NCI-H1092 treated with DMSO at 0.1 percent for 48 hours (cell line): ENCODE measurements at places on chromosomes 2 and 18.

- no peak for DNase-seq
These were observed 65.5 kb upstream of the GPC1 start for GRCh38 chr2:240369801-240370585.

- DNase-seq = no peak
These were observed 45.8 kb downstream of the NEMP2 start for GRCh38 chr2:190488516-190489233.

- no peak for DNase-seq
These were observed 32.4 kb upstream of the ITPRID2 start for GRCh38 chr2:181859123-181859522.

DNA sequence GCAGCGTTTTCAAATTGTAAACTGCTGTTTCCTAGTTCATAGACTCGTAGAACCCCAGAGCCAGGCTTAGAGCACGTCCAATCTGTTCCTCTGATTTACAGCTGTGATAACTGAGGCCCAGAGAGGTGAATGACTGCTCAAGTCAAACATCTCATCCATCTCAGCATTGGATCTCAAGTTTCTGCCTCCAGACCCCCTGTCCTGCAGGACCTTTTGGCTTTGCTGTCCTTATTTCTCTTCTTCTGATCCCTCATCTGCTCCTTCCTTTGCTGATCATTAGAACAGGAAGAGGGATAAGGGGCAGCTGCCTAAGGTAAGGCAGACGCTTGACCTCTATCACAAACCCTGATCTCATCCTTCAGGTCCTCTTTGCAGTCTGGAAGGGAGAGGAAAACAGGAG lies 58.5 kb upstream of the CREB1 start:
- no peak for DNase-seq

DNA sequence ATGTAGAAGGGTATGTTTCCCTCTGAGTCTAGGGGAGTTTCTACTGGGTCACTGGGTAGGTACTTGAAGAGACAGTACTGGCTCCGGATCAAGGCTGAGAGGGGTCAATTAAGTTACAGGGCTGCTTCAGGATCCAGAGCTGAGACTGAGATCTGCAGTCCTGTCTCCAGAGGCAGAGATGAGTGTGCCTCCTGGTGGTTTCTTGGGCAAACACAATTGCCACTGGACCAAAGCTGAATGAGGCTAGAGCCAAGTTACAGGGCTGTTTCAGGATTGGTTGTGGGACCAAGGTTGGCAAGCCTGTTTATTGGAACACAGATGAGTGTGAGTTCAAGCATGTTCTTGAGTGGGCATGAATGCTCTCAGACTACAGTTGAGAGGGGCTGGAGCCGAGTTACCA lies 157.9 kb downstream of the ADCYAP1 start:
- DNase-seq = no peak
